ENCODE measurements at places on chromosomes 6 and 20.

- peak; percentile 4 for DNase-seq
These were observed 675 bp downstream of the DSTN start for GRCh38 chr20:17570347-17571152.

DNA sequence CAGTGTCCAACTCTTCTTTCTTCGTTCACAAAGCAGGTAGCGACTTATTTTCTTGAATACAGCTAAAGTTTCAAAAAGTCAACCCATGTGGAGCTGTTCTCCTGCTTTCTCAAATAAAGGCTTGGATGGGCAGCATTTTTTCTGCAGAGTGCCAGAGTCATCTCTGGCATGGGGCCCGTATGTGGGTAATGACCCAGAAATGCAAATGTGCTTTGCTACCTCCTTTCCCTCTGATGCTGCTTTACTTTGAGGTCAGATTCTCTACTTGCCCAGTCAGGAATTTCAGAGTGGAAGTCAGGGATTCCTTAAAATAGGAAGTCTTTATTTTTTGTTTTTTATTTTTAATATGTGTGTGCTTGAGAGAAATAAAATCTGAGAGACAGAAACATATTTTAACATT, 4.9 kb downstream of the NKAIN2 start:
- DNase-seq, result no peak

- no peak for DNase-seq
These were observed 250.6 kb downstream of the SAMD5 start for GRCh38 chr6:147759093-147759492.

DNA sequence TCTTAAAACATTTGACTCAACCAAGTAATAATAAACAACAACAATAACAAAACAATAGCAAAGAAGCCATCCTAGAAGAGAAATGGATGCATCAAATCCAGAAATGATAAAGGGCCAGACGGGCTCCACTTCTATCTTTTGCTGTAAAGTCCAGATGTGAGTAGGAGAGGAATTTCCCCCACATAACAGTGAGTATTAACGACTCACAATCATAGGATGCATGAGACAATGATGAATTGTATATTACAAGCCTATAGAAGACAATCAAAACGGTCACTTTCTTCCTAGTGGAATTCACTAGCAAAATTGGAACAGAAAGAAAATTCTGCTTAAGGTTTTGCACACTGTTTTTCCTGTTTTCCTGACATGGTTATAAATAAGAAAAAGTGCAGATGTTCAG, 97.0 kb upstream of the PREP start:
- DNase-seq, result no peak

DNA sequence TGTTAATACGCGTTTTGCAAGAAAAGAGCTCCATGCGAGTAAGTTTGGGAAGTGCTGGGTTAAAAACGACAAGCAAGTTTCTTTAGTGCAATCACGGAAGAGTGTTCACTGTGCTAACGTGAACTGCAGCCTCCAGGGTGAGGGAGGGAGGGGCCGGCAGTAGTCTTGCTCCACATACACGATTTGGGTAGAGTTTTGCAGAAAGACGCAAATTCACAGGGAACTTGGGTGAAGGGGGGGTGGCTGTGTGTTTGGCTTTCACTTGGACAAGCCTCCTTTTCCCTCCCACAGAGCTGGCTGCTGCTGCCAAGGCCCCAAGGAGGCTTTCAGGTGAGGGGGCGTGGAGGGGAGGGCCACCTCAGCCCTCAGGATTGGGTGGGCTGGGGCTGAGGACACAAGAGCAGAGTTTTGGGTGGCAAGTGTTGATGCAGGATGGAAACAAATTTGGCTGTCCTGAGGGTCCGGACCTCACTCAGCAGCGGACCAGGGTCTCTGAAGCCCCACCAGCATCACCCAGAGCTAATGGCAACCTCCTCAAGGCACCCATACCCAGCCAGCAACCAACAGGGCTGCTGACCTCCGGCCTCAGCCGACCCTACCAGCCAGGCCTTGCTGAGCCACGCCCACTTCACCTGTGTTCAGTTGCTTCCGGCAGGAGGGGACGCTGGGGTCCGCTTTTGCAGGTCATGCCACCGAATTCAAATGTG, 204.5 kb downstream of the ERMARD start:
- no peak for DNase-seq

GRCh38 chr20:35359335-35359950, 52.3 kb downstream of the UQCC1 start:
- DNase-seq, result no peak

- DNase-seq, result no peak
These were observed 11.4 kb downstream of the NUP43 start for GRCh38 chr6:149734915-149735314.

DNA sequence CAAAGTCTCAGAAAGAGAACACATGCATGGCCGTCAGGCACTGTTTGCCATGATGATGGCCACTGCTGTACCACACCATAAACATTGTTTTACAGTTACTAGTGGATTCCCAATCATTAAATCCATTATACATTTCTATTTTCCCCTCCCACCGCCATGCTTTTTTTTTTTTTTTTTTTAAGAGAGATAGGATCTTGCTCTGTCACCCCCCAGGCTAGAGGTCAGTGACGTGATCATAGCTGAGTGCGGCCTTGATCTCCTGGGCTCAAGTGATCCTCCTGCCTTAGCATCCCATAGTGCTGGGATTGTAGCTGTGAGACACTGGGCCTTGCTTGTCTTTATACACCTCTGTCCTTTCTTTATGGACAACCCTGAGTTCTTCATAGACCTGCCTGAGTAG, 4.3 kb upstream of the BTN3A3 start:
- no peak for DNase-seq

DNA sequence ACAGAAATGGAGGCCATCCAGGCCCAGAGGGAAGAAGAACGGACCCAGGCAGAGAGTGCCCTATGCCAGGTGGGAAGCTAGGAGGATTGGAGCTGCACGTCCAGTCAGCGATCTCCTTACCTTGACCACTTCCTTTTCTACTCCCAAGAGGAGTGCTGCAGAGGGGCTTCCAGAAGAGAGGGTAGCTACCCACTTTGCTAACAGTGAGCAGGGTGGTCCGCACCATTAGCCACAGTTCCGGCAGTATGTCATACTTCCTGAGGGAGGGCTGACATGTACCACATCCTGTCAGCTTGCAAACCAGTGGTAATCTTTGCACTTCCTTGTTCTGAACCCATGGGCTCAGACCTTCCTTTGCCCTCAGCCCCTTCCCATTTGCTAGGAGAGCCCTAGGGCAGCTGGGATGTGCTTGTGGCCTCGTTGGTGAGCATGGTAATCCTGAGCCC, 35.4 kb downstream of the CEP250 start:
- DNase-seq, result peak; percentile 34

- no peak for DNase-seq
These were observed 167.1 kb downstream of the PHF3 start for GRCh38 chr6:63802606-63803206.

- no peak for DNase-seq
These were observed 212.6 kb downstream of the ZDHHC14 start for GRCh38 chr6:157593596-157593995.

DNA sequence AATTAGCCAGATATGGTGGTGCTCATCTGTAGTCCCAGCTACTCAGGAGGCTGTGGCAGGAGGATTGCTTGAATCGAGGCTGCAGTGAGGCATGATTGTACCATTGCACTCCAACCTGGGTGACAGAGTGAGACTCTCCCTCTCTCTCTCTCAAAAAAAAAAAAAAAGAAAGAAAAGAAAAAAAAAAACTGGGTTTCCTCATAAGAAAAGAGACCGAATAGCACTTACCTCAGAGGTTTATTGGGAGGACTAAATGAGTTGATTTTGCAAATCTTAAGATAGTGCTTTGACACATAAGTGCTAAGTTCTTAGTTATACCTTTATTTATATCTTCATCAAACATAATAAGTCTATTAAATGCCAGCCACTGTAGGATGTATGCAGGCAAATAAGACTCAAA, 6.3 kb downstream of the VWA7 start:
- no peak for DNase-seq

- DNase-seq, result no peak
These were observed 11.3 kb downstream of the SLC2A12 start for GRCh38 chr6:134041093-134041492.

- DNase-seq, result no peak
These were observed 6.9 kb downstream of the TP53INP2 start for GRCh38 chr20:34710861-34711574.

GRCh38 chr20:19256906-19257595, 44.6 kb downstream of the SLC24A3 start:
- no peak for DNase-seq

DNA sequence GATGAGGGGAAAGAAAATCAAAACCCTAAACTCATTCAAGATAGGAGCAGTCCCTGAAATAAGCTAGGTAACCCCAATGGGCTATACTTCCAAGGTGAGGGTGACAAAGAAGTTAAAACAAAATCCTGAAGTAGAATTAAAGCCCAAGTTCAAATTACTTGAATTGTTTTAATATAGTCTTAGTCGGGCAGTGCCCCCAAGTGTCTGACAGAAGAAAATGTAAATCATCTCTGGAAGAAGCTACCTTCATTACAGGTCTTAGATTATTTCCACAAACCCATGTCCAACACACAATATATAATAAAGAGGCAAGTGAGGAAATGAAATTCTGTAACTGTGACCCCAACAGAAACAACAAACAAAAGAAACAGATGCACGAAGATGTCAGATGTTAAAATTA, 36.8 kb upstream of the L3MBTL3 start:
- DNase-seq, result no peak

DNA sequence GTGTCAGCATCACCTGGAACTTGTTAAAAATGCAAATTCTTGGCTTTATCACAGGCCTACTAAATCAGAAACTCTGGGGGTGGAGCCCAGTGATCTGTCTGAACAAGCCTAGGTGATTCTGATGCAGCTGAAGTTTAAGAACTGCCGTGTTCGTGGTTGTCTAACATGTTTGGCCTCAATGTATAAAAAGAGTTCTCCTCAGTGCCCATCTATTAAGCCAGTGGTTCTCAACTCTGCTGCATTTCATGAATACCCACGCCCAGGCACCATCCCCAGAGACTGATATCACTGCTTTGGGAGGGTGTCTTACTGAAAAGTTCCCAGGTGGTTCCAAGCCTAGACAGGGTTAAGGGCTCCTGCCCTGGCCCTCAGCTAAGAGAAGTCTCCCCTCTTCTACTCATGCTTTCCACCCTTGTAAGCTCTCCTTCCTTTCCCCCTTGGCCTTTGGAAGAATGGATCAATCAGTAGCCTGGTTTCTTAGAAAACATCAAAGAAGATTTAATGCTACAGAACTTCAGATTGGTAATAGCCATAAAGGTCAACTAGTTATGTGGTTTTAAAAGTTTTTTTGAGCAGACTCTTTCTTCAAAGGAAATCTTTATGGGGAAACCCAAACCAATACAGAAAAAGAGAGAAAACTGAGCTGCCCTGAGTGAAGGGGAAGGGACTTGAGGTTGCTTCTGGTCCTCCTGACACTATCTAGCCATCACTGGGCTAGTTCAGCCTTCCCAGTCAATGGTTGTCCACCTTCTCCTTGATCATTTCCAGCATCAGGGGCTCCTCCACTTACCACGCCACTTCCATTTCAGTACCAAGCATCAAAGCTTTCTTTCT, 38.9 kb upstream of the TNFAIP3 start:
- DNase-seq, result peak; percentile 28

DNA sequence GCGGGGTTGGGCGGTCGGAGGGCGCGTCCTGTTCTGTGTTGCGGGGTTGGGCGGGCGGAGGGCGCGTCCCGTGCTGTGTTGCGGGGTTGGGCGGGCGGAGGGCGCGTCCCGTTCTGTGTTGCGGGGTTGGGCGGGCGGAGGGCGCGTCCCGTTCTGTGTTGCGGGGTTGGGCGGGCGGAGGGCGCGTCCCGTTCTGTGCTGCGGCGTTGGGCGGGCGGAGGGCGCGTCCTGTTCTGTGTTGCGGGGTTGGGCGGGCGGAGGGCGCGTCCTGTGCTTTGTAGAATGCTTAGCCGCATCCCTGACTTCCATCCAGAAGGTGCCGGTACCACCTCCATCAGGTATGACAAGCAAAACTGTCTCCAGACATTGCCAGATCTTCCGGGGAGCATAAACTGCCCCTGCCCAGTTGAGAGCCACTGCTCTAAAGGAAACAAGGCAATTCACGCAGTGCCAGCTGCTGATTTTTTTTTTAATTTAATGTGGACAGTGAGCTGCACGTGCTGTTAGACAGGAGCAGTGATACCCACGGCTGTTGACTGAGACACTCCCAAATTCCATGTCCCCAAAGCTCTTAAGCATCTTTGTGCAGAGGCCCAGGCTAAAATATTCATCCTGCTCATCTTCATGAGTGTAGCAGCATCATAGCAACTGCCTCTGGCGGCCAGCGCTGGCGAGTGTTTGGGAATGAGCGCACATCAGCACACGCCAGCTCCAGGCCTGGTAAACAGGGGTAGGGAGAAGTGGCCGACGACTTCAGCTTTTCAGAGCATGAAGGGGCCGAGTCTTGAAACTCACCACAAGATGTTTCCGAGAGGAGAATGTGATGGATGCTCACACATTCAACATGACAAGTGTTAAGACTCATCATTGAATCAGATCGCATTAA, 284.4 kb upstream of the CDH4 start:
- DNase-seq, result no peak

- no peak for DNase-seq
These were observed 69.3 kb upstream of the ZNFX1 start for GRCh38 chr20:49347156-49347555.

- DNase-seq, result no peak
These were observed 445.4 kb upstream of the DEFB115 start for GRCh38 chr20:30811885-30812671.

DNA sequence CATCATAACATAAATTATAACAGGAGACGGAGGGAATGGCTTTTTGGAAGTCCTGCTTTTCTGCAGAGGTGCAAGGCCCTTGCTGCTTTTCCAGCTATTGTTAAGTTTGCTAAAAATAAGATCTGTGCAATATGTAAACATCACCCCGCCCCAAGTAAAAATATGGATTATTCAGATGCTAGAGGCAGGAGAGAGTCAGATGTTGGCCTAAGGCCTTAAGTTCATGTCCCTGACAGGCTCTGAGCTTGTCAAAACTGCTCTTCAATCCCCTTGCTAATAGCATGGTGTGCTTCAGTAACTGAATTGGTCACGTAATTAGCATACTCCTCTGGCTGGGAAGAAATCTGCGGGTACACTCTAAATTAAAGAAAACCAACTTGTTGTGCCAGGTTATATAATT, 147.5 kb downstream of the BMP2 start:
- DNase-seq, result no peak

DNA sequence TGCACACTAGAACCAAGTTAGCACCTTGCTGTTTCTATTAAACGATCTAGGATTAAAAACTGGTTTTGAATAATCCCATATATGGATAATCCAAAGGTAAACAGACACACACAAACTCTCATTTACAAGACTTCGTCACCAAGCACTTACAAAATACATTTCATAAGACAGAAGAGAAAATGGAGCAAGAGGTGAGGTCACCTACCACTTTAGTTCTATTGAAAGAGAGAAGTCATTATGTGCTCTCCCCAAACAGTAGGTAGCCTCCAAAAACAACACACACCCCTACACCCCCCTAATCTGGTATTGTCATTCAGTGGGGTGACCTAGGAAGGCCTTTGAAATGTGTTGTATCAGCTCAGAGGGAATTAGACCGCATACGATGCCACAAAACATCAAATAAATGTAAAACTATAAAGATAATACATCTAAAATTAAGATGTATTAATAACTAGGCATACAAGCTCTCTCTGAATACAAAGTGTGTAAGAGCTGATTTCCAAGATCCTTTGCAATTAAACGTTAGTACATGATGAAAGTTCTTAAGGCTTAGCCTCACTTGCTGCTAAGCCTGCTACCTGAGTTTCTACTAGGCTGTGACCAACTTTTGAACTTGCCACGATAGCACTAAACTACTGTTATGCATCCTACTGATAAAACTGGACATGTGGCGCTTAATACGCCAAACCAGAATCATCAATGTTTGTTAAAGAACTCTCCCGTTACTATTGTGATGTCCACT, 1.6 kb downstream of the SRPK1 start:
- DNase-seq, result no peak

All from stimulated activated CD4-positive, alpha-beta T cell treated with anti-CD3 and anti-CD28 coated beads, Interleukin-4, amount 100 ng/mL, for 4 hours (primary cell).